ENCODE measurements at places on chromosomes 11 and 22.

DNA sequence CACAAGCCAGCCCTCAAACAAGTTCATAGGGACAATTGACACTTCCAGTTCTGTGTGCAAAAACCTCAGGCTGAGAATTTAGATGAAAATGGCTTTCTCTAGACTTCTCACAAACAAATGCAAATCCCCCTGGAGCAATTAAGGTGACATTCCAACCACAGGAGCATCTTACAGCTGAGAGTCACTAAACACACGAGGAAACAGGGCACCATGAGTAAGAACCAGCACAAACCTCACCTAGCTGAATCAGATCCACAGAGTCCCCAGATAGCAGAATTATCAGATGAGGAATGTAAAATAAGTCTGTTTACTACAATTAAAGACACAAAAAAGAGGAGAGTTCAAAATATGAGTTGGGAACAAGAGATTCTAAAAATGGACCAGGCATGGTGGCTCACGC is 51.5 kb downstream of the RTL6 start:
- DNase-seq, result no peak

DNA sequence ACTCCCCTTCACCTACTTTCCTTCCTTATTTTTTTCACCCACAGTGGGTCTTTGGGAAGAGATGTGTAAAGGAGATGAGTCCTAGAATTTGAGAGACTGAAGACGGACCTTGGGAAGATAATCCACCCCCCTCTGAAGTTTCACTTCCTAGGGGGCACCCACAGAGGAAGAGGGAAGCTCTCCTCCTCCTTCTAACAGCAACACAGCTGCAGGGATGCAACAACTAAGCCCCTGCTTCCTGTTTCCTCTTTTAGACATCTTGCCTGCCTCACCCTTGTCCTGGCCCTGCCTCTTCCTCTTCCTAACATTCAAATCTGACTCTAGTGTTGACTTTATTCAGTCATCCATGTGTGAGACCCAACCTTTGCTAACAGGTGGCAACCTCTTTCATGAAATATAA is 424.6 kb downstream of the BUD13 start:
- DNase-seq, result no peak

DNA sequence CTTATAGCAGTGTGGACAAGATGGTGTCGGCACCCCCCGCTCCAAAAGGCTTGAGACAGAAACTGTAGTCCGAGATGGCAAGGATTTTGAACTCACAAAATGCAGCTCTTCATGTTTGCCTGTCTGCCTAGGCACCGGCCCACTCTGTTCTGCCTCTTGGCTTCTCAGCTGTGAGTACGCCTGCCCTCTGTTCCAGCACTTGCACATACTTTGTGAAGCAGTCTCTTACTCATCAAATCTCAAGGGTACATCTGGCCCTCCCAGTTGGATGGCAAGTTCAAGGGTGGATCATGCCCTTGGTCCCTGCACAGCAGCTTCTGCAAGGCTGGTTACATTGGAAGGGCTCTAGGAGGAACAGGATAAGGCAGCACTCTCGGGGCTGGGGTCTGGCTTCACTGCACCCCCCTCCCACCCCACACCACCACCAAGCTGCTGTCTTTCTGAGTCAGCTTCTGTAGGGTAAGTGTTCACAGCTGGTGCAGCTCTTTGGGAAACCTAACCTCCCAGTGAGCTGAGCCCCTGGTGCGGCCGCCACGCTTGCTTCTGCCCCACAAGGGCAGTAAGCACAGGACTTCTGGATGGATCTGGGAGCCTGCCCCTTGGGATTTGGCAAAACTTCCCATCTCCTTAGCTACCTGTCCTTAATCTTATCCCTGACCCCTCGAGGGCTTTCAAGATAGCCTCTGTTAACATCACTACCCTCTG is 37.2 kb downstream of the FAM83F start:
- no peak for DNase-seq

DNA sequence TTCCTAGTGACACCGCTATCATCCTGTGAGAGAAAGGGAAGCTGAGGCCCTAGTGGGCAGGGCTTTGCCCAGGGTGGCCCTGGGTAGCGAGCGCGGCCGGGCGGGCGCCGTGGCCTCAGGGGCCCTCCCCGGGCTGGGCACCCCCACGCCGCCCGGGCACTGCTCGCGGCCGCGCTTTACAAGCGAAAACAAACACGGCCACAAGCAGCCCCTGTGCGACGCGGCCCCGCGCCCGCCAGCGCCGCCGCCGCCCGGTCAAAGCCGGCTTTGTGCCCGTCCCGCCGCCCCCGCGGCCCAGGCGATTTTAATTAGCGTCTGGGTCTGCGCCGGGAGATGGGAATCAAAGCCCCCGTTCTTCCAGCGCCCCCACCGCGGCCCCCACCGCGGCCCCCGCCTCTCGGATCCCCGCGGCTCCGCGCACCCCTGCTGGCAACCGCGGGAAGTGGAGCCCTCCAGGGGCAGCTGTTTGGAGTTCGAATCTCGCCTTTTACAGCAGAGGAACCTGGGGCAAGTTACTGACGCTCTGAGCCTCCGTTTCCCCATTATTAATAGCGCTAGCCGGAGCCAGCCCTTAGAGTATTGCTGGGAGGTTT is 47.9 kb downstream of the CHRDL2 start:
- no peak for DNase-seq

DNA sequence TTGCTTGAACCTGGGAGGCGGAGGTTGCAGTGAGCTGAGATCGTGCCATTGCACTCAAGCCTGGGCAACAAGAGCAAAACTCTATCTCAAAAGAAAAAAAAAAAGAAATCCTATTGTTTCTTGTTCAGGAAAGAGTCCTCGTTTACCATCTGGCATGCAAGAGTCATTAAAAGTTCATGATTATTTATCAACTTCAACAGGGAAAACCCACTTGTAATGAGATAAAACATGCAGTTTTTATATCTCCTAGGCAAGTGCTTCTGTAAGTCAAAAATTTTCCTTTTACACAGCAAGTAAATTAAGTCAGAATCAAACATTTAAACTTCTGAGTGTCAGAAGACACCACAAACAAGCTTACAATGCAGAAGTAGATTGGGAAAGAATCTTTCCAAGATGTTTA is 94.7 kb upstream of the CLPB start:
- no peak for DNase-seq

- DNase-seq, result no peak
Measured at GRCh38 chr22:35229865-35230264, 27.4 kb upstream of the HMGXB4 start.

DNA sequence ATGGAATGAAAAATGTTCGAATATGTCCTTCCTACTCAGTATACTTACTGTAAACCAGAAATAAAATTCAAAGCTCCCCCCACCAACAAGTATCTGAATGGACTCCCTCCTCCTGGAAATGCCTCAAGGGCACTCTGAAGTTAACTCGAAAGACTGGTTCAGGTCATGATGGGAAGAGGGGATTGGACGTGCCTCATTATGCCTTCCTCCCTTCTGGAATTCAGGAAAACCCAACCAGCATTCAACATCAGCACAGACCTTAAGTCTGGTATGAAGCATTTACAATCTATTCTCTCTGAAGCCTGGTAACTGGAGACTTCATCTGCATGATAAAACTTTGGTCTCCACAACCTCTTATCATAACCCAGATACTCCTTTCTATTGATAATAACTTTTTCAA is 428.3 kb upstream of the RAG2 start:
- no peak for DNase-seq

GRCh38 chr22:20089977-20090729 is 10.1 kb downstream of the DGCR8 start:
- no peak for DNase-seq

DNA sequence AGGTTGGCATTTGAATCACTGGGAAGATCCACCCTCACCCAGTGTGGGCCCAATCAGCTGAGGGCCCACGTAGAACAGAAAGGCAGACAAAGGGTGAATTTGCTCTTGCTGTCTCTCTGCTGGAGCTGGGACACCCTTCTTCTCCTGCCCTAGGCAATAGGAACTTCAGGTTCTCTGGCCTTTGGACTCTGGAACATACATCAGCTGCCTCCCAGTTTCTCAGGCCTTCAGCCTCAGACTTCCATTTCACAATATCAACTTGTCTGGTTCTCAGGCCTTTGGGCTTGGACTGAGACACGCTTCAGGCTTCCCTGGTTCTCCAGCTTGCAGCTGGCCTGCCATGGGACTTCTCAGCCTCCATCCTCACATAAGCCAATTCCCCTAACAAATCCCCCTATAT is 14.7 kb upstream of the ASRGL1 start:
- no peak for DNase-seq

GRCh38 chr11:125173556-125173955 is 9.0 kb downstream of the PKNOX2 start:
- DNase-seq, result no peak

- peak; percentile 65 for DNase-seq
Measured at GRCh38 chr11:72012897-72013721, 14.4 kb downstream of the IL18BP start.

DNA sequence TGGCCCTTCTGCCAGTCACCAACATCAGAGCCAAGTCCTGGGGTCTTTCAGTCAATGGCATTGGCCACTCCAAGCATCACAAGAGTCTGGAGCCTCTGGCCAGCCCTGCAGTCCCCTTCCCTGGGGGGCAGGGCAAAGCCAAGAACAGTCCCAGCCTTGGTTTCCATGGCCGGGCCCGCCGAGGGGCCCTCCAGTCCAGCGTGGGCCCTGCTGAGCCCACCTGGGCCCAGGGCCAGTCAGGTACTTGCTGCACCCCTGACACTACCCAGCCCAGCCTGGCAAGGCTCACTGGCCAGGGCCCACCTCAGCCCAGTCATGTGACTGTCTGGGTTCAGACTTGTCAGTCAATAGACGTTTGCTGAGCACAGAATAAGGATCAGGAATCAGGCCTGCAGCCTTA is 10.8 kb downstream of the TMEM258 start:
- DNase-seq, result no peak

GRCh38 chr11:125968354-125968753 is 22.5 kb downstream of the VSIG10L2 start:
- no peak for DNase-seq

- DNase-seq, result no peak
Measured at GRCh38 chr11:24478718-24479117, 18.1 kb upstream of the LUZP2 start.

DNA sequence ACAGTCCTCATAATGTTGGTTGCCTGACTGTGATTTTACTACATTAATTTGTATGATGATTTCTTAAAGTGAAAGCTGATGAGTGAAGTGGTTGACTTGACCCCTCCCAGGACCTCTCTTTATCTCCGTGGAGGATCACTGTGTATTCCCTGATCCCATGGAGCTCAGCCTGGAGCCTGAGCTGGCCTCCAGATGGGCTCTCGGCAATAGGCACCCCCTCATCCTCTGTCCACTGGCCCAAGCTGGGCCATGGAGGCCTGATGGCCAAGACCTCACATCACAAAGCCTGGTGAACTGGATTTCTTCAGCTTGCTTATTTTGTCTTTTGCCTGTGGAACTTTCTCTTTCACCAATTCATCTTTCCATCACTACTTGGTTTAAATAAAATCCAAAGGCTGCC is 75.2 kb downstream of the WNT11 start:
- no peak for DNase-seq

DNA sequence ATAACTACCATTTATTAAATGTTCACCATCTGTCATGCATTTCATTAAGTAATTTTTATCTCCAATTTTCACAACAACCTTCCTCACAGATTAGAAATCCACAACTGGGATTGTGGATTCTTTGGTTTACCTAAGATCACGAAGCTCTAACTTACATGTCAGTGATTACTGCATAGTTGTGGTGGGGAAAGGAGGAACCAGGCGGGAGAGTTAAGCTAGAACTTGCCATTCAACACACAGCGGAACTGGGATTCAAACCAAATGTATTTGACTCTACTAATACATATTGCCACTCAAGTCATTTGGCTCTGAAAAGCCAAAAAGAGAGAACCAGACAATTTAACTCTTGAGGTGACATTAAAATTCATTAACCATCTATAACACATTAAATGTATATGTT is 10.4 kb upstream of the LAYN start:
- no peak for DNase-seq

GRCh38 chr22:25630447-25630846 is 66.0 kb downstream of the GRK3 start:
- peak; percentile 21 for DNase-seq

Data from fibroblast of pulmonary artery (primary cell).